ENCODE measurements at places on chromosomes 16 and 17. TPM values are rescaled to one million over a fixed set of nuclear protein-coding genes. Genes with fewer than 3 reads are reported as not detected.

- DNase-seq: no peak
Measured at GRCh38 chr16:75341564-75342307, 90.3 kb upstream of the BCAR1 start.

- peak; percentile 31 for DNase-seq
Measured at GRCh38 chr16:1612320-1613111, at the start of gene CRAMP1. Gene CRAMP1, plus strand, starts transcription at chr16:1612360. Its CDS starts 2,280 bp downstream, at chr16:1614640.

DNA sequence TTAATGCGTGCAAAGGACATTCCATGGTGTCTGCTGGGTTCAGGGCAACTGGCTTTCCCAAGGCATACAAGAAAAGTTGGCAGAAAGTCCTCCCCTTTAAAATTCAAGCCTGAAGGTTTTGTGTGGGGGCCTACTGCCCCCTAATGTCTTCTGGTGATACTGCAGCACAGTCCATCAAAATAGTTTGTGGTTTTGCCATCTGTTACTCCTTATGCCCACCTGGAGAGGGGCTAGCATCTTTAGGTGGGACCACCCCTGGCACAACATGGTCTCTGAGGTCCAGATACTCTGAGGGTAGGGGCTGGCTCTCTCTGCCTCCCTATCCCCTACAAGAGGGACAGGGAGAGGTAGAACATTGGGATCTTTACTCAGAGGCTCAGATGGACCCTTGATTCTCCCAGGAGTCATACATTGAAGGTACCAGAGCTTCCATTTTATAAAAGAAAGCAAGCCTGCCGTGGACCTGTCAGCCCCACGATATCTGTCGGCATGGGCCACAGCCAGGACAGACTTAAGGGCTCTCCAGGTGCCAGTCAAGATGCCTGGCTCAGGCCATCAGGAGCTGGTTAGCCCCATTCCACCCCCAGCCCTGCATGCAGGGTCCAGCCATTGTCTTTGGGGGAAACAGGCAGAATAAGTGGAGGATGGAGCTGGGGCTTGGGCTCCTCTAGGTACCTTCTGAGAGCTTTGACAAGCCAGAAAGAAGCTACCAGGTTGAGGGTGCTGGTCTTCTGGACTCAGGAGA is 6.3 kb downstream of the ESRP2 start:
- peak; percentile 58 for DNase-seq

DNA sequence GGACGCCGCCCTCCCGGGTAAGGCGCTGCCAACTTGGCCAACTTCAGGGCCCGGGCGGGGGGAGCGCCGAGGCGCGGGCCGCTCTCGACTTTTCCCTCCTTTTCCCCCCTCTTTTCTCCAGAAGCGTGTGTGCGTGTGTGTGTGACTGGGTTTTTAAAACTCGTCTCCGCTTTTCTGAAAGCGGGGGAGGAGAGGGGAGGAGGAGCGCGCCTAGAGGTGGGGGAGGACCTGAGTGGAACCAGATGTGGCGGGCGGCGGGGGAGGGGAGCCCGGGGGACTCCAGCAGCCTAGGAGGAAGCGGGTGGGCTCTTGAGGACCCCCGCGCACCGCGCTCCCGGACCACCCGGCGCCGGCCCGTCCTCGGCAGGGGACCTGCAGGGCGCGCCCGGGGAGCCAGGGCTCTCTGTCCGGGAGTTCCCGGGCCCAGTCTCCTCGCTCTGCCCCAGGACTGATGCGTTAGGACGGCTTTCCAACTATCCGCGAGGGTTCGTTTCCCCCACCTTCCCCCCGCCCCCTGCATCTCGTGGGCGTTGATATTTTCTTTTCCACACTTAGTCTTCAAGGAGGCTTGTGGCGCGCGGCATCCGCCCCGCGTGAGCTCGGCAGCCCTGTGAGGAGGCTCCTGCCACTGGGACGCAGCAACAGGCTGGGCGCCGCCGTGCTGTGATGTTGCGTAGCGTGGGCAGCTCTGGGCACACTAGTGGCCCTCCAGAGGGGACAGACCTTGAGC is 599 bp downstream of the MRC2 start:
- DNase-seq: peak; percentile 45

- no peak for DNase-seq
Measured at GRCh38 chr16:2846511-2847310, 11.3 kb downstream of the PRSS22 start.

GRCh38 chr17:72613396-72613795 is 479.1 kb downstream of the SLC39A11 start:
- DNase-seq: no peak

DNA sequence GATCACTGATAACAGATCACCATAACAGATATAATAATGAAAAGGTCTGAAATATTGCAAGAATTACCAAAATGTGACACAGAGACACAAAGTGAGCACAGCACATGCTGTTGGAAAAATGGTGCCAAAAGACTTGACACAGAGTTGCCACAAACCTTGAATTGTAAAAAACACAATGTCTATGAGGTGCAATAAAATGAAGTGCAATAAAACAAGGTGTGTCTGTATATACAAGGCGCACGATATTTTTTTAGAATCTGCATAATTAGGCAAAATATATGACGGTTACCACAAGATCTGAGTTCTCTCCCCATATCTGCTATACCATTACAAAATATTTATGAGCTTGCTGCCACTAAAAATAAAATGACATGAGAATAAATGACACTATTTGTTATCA is 171.9 kb upstream of the AXIN2 start:
- no peak for DNase-seq

DNA sequence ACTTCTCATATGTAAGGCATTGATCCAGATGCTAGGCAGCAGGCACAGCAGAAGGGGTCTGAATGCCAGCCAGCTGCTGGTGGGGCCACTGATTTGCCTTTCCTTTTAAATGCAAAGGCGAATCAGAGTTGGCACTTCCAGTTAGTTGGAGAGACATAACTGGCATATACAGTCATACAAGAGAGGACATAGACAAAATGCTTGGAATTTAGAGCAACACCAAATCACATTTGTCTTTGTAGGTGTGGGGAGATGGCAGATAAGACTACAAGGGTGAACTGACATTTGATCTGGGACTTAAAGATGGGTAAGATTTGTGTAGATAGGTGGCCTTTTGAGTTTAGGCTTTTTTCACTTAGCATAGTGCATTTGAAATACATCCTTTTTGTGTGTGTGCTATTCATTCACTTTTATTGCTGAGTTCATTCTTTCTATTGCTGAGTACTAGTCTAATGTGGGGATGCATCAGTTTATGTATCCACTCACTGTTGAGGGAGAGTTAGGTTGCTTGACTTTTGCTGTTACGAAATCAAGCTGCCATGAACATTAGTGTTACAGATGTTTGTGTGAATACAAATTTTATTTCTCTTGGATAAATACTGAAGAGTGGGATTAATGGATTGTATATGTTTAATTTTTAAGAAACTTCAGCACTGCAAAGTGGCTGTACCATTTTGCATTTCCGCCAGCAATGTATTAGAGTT is 74.1 kb downstream of the SPECC1 start:
- no peak for DNase-seq

- DNase-seq: no peak
Measured at GRCh38 chr16:71826533-71827017, 17.9 kb upstream of the AP1G1 start.

DNA sequence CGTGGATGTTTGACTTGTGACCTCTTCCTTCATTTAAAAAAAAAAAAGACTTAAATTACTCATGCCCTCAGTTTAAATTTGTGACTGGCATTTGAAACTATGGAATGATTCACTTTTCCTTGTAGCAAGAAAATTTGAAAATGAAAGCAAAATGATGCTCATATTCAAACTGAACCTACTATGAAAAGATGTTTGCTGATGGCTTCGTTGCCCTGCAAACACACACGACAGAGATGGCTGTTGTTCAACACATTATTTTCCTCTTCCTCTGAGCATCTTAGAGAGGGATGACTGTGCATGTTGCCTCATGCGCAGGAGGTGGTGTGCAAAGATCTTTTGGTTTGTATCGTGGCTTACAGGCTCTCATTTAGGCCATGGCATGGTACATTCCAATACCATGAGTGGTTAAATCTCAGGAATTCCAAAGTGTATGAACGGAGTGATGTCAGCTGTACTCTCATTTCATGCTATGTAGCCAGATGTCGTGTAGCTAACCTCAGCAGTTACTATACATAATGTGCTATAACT is 164.5 kb downstream of the PRKCA start:
- peak; percentile 74 for DNase-seq

GRCh38 chr17:66387392-66387981 is 85.1 kb downstream of the PRKCA start:
- no peak for DNase-seq

DNA sequence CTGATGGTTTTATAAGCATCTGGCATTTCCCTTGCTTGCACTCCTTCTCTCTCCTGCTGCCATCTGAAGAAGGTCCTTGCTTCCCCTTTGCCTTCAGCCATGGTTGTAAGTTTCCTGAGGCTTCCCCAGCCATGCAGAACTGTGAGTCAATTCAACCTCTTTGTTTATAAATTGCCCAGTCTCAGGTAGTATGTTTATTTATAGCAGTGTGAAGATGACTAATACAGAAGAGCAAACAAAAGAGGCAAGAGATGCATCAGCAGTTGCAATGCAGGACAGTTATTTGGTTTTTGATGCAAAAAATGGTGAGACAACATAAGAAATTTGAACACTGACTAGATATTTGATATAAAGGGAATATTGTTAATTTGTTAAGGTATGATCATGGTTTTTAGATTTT is 16.8 kb downstream of the TMEM100 start:
- no peak for DNase-seq

DNA sequence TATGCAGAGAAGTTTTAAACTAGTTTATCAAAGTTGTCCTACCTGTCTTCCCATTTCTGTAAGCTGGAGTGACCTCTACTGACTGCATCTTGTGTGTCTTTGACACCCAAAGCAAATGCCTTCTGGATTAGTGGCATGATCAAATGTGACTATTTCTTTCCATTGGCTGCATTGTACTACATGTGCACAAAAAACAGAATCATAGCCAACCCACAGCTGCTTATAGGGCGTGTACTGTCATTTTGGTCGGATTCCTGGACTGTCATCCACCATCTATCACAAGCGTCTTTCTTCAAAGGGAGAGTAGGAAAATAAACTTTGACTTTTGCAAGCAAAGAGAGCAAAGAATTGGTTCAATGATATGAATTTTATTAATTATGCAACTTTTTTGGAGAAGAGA is 310.6 kb downstream of the MAP2K6 start:
- DNase-seq: no peak

GRCh38 chr17:49570540-49571242 is 5.0 kb upstream of the NXPH3 start:
- no peak for DNase-seq

GRCh38 chr17:78665387-78665951 is 88.3 kb upstream of the DNAH17 start:
- DNase-seq: no peak

- no peak for DNase-seq
Measured at GRCh38 chr16:66569131-66569530, 2.9 kb downstream of the CMTM1 start.

- DNase-seq: no peak
Measured at GRCh38 chr16:77657016-77657415, 65.3 kb upstream of the NUDT7 start.

GRCh38 chr17:11138023-11138422 is 103.0 kb upstream of the SHISA6 start:
- no peak for DNase-seq

GRCh38 chr17:68710976-68711375 is 109.8 kb upstream of the FAM20A start:
- DNase-seq: no peak

GRCh38 chr17:82734987-82735866 is at the start of gene FN3K:
Gene FN3K, plus strand, starts transcription at chr17:82735615. Its CDS starts 22 bp downstream, at chr17:82735637.
- DNase-seq: no peak

DNA sequence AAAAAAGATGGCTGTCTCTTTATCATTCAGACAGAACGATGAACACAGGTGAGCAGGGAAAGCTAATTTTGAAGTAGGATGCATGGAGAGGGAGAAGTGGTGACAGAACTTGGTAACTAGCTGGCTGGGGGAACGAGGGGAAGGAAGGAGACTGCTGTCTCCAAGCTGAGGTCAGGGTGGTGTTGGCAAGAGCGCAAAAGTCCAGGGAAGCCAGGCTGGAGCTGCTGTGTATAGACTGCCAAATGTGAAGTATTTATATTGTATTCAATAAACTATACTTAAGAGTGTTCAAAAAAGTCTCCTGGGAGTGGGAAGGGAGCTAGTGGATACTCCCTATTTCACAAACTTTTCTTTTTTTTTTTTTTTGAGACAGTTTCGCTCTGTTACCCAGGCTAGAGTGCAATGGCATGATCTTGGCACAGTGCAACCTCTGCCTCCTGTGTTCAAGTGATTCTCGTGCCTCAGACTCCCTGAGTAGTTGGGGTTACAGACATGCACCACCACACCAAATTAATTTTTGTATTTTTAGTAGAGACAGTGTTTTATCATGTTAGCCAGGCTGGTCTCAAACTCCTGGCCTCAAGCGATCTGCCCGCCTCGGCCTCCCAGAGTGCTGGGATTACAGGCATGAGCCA is 8.2 kb downstream of the TMEM106A start:
- no peak for DNase-seq

DNA sequence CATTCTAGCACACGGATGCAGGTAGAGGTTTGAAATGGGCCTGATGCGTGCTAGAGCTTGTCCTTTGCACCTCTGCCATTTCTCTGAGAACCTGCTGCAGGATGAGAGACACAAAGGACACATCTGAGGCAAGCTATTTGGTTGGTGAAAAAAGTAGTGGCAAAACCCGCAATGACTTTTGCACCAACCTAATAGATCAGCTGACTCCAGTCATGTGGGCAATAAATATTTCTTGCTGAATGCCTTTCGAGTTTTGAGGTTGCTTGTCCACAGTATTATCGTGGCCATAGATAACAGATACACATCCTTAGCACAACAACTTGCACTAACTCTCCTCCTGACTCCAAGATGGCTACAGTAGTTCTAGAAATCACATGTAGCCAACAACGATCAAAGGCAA is 57.8 kb upstream of the ZNF423 start:
- no peak for DNase-seq

GRCh38 chr17:4358154-4358553 is 8.3 kb downstream of the UBE2G1 start:
- no peak for DNase-seq

- DNase-seq: no peak
Measured at GRCh38 chr16:1331712-1332617, 1.5 kb upstream of the BAIAP3 start.

GRCh38 chr17:67594115-67594880 is 123.4 kb upstream of the NOL11 start:
- no peak for DNase-seq

Gene MAPK7
- total RNA-seq: 16.7 TPM

Gene GCSH
- 12.6 TPM for total RNA-seq

Gene CEMP1
- total RNA-seq: 0.30 TPM

Gene ARMC7
- total RNA-seq: 10.6 TPM

Gene SNAI3
- 10.5 TPM for total RNA-seq

Gene CTRB2
- not detected for total RNA-seq

Gene ZNF385C
- total RNA-seq: 1.6 TPM

Gene KRTAP4-5
- total RNA-seq: not detected

Data from activated T-cell treated with anti-CD3 and anti-CD28 coated beads, Interleukin-2, amount 50 U/mL, for 72 hours (primary cell).